Psoas muscle (tissue), 8 donors: ENCODE measurements at places on chromosomes 5 and 9. TPM values are rescaled to one million over a fixed set of nuclear protein-coding genes. Genes with fewer than 3 reads are reported as not detected.

- DNase-seq, result no peak
Observed at GRCh38 chr5:128085413-128085812, 1.8 kb downstream of the SLC12A2 start.

- DNase-seq, result no peak
Observed at GRCh38 chr9:105331160-105331559, 86.7 kb downstream of the SLC44A1 start.

DNA sequence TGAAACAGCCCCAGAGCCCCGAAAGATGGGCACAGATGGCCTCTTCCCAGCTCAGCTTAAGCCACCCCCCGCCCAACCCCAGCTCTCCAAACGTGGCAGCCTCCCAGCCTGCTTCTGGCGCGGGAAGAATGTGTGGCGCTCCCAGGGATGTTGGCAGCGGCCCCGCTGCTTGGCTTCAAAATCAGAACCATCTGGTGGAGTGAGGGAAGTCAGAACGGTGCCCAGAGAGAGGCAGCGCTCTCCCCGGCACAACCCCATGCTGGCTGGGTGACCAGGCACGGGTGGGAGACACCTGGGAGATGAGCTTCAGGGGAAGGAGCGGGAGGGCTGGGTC lies 72.7 kb upstream of the ORM1 start:
- peak; percentile 82 for DNase-seq

DNA sequence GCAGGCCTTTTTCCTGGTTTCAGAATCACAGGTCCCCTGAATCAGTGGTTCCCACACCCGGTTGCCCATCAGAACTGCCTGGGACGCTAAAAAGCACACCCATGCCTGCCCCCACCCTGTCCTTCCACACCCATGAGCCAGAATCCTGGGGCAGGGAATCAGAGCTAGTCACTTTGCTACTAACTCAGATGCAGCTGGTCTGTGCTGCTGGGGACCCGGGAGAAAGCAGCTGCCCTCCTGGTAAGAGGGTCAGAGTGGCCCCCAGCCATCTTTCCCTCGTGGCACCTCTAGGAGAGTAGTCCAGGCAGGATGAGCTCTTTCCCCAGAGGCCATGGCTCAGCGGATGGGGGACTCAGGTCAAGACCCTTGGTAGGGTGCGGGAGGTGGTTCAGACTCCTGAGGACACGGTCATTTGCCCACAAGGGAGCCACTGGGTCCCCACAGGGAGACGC lies 11.3 kb upstream of the NUP214 start:
- DNase-seq, result no peak

GRCh38 chr5:81533629-81534405 lies 139.9 kb upstream of the ACOT12 start:
- DNase-seq, result no peak

DNA sequence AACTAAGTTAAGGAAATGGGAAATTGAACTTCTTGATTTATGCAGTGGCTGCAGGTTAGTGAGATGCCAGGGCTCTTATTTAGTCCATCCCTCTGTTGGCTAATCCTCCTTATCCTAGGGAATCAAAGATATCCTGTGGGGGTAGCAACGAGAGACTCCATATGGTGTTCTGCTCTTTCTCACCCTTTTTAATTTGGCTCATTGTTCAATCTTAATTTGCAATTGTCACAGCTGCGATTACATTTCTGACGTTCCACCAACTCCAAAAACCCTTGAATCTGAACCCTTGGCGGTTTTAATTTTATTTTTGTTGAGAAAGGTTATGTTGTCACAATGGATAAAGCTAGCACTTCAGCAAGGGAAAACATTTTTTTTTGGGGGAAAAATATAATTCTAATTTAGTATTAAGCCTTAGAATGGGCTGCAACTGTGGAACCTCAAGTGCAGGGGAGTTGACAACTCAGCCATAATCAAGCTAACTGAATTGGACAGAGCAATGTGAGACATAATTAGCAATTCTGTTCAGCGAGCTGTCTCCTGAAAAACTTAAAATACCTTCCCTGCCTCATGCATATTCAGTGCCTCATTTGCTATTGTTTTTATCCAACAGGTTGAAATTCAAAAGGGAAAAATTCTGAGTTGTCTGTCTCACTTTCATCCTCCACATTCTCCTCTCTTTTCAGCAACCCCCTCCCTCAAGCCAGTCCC lies 91.3 kb downstream of the MAT2B start:
- no peak for DNase-seq

- no peak for DNase-seq
Observed at GRCh38 chr5:73686912-73687311, 60.9 kb downstream of the ARHGEF28 start.

- DNase-seq, result no peak
Observed at GRCh38 chr5:143767162-143767561, 44.8 kb upstream of the HMHB1 start.

DNA sequence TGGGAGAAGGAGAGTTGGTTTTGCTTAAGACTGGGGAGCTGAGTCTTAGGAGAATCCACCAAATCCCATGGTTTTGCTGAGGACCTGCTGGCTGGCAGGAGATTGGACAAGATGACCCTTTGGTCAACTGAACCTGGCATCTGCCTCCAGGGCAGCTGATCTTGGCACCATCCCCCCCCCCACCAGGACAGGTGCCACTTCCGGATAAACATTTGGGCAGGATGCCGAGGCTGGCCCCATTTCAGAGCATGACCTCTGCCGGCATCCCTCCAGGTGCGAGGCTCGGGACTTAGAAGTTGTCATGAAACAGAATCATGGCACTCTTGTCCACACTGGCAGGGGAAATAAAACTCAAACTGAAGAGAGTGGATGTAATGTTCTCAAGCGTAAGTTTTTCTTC lies 165.6 kb downstream of the MACROH2A1 start:
- peak; percentile 71 for DNase-seq

DNA sequence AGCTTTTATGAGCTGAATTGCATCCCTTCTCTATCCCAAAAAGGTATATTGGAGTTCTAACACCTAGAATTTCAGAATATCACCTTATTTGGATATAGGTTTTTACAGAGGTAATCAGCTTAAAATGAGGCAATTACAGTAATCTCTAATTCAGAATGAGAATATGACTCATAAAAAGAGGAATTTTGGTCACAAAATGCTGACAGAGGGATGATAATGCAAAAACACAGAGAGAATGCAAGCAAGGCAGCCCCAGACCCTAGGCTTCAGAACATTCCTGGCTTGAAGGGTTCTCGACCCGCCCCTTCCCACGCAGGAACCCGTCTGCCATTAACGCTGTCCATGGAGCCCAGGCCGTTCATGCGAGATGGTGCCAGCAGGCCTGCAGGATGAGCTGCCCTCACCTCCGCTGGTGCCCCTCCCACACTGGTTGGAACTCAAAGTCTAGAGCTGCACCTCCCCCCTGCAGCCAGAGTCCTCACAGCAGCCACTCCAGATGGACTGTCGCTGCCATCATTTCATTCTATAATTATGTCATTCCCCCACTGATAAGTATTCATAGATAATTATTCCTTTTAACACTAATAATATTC lies 1173.4 kb upstream of the ACO1 start:
- DNase-seq, result no peak

DNA sequence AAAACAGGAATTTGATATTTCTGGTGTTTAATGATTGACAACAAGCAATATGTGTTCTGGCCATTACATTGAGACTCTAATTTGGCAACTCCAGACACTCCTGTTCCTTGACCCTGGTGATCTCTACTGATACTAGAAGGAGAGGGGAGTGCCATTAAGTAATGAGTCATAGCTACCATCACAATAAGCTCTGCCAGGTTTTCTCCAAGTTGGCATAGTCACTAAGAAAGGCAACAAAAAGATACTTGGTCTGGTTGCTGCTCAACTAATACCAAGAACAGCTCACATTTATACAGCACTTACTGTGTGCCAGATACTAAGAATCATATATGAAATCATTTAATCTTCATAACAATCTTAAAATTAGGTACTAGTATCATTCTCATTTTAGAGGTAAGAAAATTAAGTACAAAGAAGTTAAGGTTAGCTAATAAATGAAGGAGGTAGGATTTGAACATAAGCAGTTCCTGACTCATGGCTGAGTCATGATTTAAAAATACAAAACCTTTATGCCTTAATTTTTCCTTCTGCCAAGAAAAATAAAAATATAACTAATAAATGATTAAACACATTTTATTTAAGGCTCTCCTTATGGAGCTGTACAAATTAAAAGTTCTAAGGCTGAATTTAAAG lies 19.9 kb upstream of the PRXL2C start:
- no peak for DNase-seq

DNA sequence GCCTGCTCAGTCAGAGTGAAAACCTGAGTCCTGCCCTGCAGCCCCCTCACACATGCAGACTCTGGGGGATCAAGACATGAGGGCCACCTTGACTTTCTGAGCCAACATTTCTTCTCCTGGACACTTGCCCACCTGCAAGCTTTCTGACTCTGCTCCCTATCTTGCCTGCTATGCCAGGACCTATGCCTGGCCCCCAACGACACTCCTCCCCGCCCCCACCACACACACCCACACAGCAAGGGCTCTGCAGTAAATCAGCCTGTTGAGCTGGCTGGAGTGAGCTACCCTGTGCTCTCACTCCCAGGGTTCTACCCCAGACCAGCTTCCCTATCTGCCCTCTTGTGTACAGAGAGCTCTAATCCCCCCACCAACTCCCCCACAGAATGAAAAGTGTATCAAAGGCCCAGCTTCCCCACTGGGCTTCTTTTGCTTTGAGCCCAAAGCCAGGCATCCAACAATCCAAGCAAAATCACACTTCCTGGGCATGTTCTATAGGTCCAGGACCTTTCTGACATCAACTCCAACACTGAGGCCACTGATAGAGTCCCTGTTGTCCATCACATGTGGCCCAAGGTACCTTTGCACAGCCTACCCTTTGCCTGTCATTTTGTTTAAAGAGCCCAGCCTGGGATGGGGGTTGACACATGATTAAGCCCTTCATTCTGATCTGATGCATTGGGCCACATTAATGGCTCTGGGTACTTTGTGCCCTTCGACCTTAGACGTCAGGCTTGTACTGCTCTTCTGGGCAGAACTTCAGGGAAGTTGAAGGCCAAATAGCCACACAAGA lies 7.2 kb downstream of the PDLIM4 start:
- no peak for DNase-seq

GRCh38 chr5:84255315-84255714 lies 129.4 kb downstream of the EDIL3 start:
- DNase-seq, result no peak

DNA sequence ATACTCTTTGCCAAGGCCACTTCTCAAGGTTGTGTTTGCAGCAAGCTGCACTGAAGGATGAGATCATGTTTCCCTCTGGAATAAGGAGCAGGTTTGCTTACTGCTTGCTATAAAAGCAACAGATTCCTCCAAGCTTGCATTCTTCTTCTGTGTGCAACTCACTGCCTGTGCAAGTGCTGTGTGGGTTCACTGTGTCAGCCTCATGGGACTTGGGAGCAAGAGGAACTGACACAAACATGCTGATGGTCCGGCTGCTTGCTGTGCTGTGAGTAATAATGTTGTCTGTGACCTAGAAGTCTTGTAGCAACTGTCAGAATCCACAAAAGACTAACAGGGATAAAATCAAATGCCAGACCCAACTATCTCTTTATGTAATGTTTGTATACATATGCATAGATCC lies 33.6 kb upstream of the SHC3 start:
- no peak for DNase-seq

DNA sequence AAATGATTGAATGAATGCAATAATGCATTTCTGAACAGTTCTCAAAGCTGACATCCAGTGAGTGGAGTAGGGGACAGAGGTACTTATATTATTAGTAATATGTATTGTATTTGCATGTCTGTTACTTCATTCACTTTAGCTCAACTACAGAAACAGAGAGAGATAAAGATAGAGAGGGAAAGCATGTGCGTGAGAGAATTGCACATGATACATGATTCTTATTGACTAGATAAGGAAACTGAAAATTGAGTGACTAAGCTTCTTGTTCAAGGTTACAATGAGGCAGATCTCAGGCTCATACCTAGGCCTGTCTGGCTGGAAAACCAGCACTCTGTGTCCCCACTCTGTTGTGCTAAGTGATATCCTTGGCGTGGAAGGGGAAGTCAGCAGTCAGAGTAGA lies 337.7 kb upstream of the KLF4 start:
- DNase-seq, result no peak

DNA sequence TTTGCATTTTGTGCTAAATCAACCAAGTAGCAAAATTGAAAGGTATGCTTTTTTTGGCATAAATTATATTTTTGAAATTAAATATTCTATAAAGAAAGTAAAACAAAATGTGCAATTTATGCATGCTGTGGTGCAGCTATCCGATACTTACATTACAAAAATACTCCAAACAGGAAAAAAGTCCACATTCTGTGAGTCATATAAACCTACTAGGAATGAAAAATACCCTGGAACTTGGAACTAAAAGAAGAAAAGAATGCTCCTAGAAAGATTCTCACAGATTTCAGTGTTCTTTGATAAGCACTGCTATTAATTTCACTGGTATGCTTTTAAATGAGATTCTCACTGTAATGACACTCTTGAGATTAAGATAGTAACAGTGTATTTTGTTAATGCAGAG lies 92.6 kb downstream of the OSMR start:
- DNase-seq, result no peak

GRCh38 chr9:89497978-89498851 lies at the start of gene SEMA4D:
Gene SEMA4D (minus strand): TSS chr9:89498113. CDS start chr9:89405456, 92,657 bp downstream.
- peak; percentile 75 for DNase-seq

GRCh38 chr5:175696139-175696854 lies 38.4 kb downstream of the HRH2 start:
- DNase-seq, result peak; percentile 74

DNA sequence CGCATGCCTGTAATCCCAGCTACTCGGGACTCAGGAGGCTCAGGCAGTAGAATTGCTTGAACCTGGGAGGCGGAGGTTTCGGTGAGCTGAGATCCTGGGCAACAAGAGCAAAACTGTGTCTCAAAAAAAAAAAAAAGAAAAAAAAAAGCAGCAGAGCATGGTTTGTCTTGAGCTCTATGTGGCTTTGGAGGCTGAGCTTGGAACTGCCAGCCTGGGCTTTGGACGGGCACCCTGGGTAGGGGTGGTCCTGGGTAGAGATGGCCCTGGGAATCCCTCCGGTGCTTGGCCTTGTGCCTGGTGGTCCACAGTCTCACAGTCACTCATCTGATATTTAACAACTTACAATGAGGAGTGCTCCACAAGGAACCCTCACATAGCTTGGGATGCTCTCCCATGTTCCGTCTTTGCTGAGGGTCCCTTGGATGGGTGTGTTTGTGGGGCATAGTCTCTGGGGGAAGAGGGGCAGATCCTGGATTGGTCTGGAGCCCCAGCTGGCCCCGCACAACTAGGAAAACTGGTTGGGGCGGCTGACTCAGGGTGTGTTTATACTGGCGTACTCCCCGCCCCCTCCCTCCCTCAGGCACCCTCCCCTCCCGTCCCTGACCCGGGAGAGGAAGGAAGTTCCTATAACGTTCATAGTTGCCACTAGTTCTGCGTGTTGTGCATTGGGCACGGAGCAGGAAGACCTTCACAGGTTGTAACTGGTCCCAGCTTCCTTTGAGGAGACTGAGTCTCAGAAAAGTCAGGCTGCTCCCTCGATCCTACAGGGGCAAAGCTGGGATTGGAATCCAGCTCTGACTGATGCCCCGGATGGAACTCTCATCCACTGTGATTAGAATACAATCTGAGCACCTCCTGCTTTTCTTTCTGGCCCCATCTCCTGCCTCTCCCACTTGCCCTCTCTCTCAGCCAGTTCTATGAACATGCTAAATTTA lies 11.2 kb downstream of the IER5L start:
- peak; percentile 72 for DNase-seq

Gene SLC25A2
- polyA plus RNA-seq, result not detected

Gene FRMPD1
- 0.84 TPM for polyA plus RNA-seq

Gene TUBB4B
- polyA plus RNA-seq, result 838 TPM

Gene HMGCS1
- 12.3 TPM for polyA plus RNA-seq

Gene TOR4A
- 0.77 TPM for polyA plus RNA-seq

Gene PCDHB11
- polyA plus RNA-seq, result 0.08 TPM

Gene PTGR1
- 8.0 TPM for polyA plus RNA-seq
